Fibroblast of lung (primary cell): ENCODE measurements at places on chromosomes 6 and 20.

DNA sequence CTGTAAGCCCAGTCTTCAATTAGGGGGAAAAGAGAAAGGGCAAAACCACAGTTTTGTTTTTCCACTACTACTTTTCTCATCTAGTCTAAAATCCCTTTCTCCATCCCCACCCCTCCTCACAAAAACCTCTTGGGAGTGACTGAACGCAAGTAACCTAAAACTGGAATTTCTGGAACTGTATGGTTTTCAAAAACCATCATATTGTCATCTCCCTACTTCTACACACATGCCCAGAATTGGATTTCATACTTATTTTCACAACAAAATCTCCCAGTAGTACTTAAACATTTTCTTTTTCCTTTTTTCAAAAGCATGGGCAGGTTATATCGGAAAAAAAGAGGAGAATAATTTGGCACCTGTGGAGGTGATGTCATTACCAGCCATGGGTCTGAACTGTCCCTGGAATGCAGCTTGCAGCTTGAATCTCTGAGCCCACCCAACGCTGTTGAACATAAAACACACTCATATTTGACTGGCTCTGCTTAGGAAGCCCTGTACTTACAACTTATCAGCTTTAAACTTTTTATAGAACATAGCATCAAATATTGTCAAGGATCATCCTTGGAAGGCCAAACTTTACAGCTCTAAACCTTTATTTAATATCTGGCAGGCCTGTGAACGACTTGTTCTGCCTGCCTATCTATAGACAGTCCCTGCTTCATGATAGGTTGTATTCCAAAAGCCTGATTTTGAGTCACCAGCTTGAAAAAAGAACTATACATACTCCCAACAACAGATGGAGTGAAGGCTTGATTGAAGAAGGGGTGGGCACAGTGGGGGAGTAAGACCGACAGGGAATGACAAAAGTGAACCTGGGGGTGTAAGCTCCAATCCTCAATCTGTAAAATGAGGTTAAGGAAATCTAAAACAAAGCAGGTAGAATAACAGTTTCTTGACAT lies 59.3 kb downstream of the EPB41L2 start:
- no peak for DNase-seq

DNA sequence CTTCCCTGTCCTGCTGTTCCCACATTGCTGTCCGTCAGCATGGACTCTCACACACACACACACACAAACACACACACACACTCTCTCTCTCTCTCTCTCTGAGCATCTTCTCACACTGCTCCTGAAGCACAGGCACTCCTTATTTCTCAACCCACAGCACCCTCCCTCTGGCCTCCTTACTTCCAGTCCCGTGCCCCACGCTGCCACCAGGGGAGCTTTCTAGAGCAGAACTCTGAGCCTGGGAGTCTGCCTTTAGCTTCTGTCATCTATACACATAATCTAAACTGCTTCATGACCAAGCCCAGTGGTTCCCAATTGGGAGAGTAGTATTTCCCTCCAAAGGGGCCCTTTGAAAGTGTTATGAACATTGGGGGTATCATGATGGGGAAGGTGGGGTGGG lies 29.1 kb downstream of the HECA start:
- no peak for DNase-seq

DNA sequence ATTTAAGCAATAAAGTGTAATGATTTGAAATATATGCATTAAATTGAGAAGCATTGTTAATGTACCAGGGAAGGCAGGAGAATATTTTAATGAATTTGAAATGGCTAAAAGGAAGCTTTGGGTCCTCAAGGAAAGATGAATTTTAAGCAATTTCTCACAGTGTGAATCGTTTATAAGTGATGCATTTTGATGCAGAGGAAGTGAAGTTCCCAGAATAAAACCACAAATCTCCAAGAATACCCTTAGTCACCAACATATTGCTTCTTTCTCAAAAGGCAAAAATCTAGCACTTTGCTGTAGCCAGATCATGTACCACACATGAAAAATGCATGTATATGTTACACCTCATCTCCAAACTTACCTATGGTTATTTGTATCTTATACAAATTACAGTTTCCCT lies 11.7 kb downstream of the TPD52L1 start:
- peak; percentile 70 for DNase-seq

- DNase-seq: no peak
Measured at GRCh38 chr6:92864966-92865555, 554.3 kb downstream of the EPHA7 start.

DNA sequence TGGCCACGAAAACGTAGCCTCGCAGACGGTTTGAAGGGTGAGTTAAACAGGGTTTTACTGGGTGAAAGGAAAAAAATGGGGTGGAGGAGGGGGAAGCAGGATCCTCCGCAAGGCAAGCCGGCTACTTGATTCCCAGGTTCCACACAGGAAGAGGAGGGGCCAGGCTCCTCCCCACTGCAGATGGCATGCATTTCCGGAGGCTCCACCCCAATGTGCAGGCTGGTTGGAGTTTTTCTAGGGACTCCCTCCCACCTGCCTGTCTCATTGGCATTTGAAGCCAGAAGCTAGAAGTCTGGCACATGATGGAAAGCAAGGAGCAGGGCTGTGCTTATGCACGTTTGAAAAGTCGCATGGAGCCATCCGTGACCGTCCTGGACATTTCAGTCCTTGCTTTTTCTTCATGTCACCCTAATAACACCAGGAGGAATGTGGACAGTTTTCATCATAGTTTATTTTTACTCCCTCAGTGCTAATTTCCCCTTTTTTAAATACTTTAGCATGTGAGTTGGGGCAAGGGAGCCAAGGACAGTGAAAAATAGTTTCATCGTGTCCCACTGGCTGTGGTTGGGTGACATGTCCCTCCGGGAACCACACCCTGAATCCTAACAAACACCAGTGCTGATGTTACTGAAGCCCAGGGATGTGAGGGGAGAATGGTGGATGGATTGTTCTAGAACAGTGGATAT lies 100.1 kb upstream of the INSM1 start:
- no peak for DNase-seq

DNA sequence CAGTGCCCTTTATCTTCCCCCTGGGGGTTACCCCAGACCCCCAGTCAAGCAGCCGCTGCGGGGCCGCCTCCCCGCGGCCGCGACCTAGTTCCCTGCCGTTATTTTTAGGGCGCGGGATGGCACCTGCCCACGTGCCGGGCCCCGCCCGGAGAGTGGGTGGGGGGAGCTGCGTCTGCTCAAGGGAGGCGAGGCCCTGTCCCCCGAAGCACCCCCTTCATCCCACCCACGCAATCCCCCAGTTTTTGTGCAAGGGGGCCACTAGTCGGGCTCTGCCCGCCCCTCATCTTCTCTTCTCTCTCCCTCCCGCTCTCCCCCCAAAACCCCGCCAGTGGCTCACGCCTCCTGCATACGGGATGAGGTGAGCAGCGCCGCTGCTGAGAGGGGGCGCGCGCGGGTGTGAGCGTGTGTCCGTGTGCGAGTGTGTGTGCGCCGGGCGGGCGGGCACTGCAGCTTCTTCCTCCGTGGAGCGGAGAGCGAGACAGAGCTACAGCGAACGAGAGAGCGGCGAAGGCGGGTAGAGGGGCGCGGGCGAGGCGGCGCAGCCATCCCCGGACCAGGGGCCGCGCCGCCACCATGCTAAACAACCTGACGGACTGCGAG lies at the start of gene SLC12A5:
TSS of gene SLC12A5 (plus strand) at position 444 of the 600 bp plus-strand sequence. CDS start at position 574, 130 bp downstream.
- no peak for DNase-seq

- peak; percentile 94 for DNase-seq
Measured at GRCh38 chr6:90375681-90376439, 79.2 kb upstream of the BACH2 start.

GRCh38 chr20:48995589-48995988 lies 50.5 kb upstream of the CSE1L start:
- no peak for DNase-seq

DNA sequence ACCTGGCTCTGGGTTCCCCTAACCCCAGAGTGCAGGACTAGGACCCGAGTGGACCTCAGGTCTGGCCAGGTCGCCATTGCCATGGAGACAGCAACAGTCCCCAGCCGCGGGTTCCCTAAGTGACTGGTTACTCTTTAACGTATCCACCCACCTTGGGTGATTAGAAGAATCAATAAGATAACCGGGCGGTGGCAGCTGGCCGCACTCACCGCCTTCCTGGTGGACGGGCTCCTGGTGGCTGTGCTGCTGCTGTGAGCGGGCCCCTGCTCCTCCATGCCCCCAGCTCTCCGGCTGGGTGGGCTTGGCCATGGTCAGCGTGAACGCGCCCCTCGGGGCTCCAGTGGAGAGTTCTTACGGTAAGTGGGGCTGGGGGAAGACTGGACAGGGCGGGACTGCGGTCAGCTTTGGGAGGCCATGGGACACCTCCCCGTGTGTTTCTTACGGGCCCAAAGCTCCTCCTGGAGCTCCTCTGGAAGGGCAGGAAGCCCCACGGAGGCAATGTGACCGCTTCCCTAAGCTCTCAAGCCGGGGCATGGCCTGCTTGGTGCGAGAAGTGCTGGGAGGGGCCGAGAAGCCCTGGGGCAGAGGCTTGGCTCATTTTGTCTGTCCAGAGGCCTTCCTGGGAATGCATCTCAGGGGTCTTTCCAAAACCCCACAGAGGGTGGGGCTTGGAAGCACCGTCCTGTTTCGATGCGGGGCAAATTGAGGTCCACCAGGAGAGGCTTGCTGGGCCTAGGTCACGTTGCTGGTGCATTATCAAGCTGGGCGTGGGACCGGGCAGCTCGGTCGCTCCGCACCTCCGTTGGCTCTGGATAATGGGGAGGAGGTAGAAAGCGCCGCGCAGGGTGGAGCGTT lies at the start of gene HNF4A:
TSS of gene HNF4A (plus strand) at position 202 of the 855 bp plus-strand sequence. CDS start at position 308, 106 bp downstream.
- DNase-seq: no peak

DNA sequence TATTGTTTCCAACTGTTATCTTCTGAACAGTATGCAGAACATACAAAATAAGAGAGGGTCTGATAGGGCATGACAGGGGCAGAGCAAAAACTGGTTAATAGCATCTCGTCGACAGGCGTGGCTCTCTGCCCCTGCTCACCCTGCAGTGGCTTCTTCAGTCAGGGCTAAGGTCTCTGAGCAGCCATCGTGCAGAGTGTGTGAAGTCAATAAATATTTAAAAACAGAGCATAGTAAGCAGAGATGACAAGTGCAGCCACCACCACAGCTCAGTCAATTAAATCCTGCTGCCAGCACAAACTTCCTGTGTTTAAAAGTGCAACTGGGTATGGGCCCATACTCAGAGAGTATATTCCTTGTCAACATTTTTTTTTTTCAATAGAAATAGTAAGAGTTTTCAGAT lies 373.4 kb upstream of the AGPAT4 start:
- DNase-seq: no peak

DNA sequence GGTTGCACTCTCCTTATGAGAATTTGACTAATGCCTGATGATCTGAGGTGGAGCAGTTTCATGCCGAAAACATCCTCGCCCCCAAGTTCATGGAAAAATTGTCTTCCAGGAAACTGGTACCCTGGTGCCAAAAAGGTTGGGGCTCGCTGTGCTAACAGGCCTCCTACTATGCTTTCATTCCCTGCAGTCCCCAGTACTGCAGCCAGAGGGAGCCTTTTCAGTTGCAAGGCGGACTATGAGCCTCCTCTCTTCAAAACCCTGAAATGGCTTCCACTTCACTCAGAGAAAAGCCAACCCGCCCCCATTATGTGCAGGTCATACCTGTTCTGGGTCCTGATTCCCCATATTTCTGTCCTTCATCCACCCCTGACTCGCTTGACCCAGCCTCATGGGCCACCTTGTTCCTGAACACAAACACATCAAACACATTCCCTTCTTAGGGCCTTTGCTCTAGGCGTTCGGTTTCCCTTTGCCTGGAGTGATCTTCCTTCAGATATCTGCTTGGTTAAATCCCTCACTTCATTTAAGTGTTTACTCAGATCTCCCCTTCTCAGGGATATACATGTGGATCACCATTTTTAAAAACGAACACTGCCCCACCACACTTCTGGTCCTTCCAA lies 173.7 kb downstream of the PHACTR1 start:
- no peak for DNase-seq

- DNase-seq: no peak
Measured at GRCh38 chr6:160110586-160111123, 11.0 kb upstream of the SLC22A1 start.

- no peak for DNase-seq
Measured at GRCh38 chr20:52963131-52963530, 9.0 kb upstream of the TSHZ2 start.

DNA sequence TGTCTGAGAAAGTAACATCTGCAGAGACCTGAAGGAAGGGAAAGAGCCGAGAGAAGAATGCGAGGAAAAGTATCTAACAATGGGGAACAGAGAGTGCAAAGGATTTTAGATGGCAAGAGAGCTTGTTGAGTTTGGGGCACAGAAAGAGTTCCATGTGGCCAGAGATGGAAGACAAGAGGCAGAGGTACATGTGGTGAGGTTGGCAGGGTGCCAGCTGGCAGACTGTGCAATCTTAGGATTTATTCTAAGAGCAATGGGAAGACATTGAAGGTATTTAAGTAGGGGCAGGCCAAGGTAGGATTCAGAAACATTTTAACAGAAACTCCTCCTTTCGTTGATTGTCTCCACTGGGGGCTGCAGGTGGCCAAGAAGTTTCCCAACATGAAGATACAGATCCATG lies 20.4 kb upstream of the LBP start:
- no peak for DNase-seq

DNA sequence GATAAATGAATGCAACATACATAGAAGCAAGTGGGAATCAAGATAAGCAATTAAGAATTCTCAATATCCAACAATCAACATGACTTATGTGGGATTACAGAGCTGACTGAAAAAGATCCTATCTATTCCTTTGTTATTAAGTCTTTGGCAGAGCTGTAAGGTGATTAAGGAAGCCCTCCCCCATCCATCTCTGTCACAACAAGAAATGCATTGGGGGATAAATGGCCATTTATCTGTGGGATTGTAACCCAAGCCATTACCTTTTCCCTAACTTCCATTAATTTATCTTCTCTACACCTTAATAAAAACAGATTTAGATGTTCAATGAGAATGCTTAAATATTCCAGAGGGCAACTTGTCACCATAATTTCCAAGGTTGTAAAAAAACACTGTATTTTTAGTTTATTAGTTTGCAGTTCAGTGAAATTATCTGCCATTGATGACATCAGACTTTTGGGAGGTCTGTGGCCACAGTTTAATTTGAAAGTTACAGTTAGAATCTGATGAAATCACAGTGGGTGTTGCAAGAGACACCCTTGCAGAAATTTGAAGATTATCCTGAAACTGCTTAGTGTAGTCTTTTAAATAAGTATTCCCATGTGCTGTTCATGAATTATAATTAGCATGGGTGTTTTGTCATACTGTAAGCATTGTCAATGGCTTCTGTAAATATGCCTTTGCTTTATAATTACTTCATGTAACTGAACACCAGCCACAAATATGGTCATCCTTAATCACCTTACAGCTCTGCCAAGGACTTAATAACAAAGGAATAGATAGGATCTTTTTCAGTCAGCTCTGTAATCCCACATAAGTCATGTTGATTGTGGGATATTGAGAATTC lies 49.4 kb upstream of the FYN start:
- peak; percentile 76 for DNase-seq

- no peak for DNase-seq
Measured at GRCh38 chr6:11129908-11130565, 18.5 kb upstream of the ERVFRD-1 start.

GRCh38 chr6:88920774-88921733 lies 42.4 kb downstream of the RNGTT start:
- DNase-seq: no peak

DNA sequence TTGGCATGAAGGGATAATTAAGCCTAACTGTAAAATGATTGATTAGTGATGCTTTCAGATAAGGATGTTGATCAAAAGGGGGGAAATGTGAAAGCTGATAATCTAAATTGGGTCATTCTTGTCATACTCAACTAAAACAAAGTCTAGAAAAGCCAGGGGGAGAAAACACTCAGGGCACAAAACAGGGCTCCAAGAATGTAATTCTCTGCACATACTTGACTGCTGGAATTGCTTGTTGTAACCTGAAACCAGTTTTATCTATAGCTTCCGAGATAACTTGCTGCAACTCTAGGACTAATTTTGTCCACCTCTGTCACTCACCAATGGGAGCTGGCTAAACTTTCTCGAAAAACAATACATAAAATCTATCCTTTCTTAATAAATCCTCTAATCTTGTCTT lies 310.3 kb downstream of the CLVS2 start:
- no peak for DNase-seq
